Activated CD4-positive, alpha-beta memory T cell treated with anti-CD3 and anti-CD28 coated beads for 36 hours (primary cell): ENCODE measurements at places on chromosomes 2 and 18. TPM values are rescaled to one million over a fixed set of nuclear protein-coding genes. Genes with fewer than 3 reads are reported as not detected.

DNA sequence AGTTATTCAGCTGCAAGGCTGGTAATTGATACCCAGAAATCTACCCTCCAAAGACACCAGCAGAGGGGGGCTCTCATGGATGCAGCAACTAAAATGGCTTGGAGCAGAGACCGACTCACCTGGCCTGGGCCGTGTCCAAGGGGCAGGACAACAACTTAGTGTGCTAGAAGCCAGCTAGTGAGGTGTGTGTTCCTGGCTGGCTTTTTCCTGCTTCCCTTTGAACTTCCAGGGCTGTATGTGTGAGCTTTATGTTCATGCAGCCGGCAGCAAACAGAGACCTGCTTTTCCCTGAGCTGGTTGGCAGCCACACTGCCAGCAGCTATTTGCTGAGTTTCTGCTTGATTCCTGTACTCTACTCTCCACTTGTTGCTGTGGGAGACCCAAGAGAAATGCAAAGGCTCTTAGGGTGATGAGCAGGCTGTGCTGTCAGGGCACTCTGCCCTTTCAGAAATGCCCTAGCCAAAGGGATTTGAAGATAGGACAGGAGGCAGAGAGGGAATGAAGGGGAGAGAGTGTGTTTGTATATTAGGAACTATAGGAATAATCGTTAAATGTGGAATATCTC lies 23.7 kb upstream of the GRP start:
- no peaks in the 10 kb centered on the region for H3K4me1 ChIP-seq
- no peaks in the 10 kb centered on the region for H3K36me3 ChIP-seq
- DNase-seq, result no peak
- H3K27me3 ChIP-seq, result peaks cover 28% of the 10 kb centered on the region

- H3K4me1 ChIP-seq, result no peaks in the 10 kb centered on the region
- no peak overlapping the region for H3K27ac ChIP-seq
- no peaks in the 10 kb centered on the region for H3K36me3 ChIP-seq
- H3K4me3 ChIP-seq, result no peak overlapping the region
- no peak for DNase-seq
Measured at GRCh38 chr18:45588376-45589355, 26.6 kb upstream of the SLC14A2 start.

Gene ZNF397
- 19.2 TPM for total RNA-seq

- H3K4me1 ChIP-seq, result no peaks in the 10 kb centered on the region
- H3K36me3 ChIP-seq, result no peaks in the 10 kb centered on the region
- H3K27ac ChIP-seq, result no peak overlapping the region
- H3K27me3 ChIP-seq, result no peaks in the 10 kb centered on the region
Measured at GRCh38 chr2:14047491-14047890, 585.0 kb upstream of the LRATD1 start.

Gene RPRM
- total RNA-seq, result not detected

Gene C2orf74
- total RNA-seq, result 14.7 TPM

DNA sequence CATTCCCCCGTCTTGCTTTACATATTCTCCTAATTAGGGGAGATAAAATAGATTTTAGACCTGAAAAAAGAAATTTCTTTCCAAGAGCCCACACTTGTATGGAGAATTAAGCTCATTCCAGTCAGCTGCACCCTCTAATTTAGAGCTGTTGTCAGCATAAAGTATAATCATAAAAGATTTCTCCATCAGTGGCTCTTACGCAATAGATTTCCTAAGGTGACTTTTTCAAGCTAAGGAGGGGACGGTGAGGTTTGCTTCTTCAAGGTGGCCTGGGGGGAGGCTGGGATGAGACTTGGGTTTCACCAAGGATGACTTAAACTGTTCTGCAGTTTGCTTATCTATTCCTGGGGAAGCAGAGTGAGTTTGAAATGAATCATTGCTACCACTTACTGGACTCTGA lies 426.2 kb downstream of the NBAS start:
- no peak overlapping the region for H3K4me3 ChIP-seq
- no peaks in the 10 kb centered on the region for H3K4me1 ChIP-seq
- no peak for DNase-seq
- peaks cover 2% of the 10 kb centered on the region for H3K27me3 ChIP-seq
- H3K36me3 ChIP-seq, result peaks cover 2% of the 10 kb centered on the region

GRCh38 chr2:239024226-239024625 lies 176.3 kb downstream of the TWIST2 start:
- H3K4me1 ChIP-seq, result no peaks in the 10 kb centered on the region
- no peak overlapping the region for H3K4me3 ChIP-seq
- no peaks in the 10 kb centered on the region for H3K36me3 ChIP-seq
- no peak overlapping the region for H3K27ac ChIP-seq
- DNase-seq, result no peak
- H3K27me3 ChIP-seq, result peaks cover 8% of the 10 kb centered on the region

DNA sequence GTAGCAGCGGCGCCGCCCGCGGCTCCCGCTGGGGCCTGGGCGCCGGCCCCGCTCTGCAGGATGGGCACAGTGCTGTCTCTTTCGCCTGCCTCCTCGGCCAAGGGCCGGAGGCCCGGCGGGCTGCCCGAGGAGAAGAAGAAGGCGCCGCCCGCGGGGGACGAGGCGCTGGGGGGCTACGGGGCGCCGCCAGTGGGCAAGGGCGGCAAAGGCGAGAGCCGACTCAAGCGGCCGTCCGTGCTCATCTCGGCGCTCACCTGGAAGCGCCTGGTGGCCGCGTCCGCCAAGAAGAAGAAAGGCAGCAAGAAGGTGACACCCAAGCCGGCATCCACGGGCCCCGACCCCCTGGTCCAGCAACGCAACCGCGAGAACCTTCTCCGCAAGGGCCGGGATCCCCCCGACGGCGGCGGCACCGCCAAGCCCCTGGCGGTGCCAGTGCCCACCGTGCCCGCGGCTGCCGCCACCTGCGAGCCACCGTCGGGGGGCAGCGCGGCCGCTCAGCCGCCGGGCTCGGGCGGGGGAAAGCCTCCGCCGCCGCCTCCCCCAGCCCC lies 369 bp downstream of the CDK5R2 start:
- H3K27ac ChIP-seq, result no peak overlapping the region
- H3K27me3 ChIP-seq, result peaks cover 66% of the 10 kb centered on the region
- H3K36me3 ChIP-seq, result no peaks in the 10 kb centered on the region
- H3K4me3 ChIP-seq, result no peak overlapping the region
- peaks cover 14% of the 10 kb centered on the region for H3K4me1 ChIP-seq

DNA sequence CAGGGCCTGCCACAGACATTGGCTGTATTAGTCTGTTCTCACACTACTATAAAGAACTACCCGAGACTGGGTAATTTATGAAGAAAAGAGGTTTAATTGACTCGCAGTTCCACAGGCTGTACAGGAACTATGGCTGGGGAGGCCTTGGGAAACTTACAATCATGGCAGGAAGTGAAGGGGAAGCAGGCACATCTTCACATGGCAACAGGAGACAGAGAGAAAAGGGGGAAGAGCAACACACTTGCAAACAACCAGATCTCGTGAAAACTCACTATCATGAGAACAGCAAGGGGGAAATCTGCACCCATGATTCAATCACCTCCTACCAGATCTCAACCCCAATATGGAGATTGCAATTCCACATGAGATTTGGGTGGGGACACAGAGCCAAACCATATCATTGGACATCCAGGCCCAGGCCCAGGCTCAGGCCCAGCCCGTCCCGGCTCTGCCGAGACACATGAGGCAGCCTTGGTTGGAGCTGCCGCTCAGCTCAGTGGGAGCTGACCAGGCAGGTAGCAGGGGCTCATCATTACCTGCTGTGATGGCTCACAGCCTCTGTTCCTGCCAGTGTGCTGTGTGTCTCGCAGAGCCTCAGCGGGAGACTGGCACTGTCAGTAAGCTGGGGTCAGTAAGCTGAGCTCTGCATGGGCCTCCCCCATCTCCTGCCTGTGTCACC lies 8.6 kb upstream of the RALB start:
- no peak overlapping the region for H3K4me3 ChIP-seq
- H3K27ac ChIP-seq, result no peak overlapping the region
- no peaks in the 10 kb centered on the region for H3K4me1 ChIP-seq
- DNase-seq, result no peak
- peaks cover 7% of the 10 kb centered on the region for H3K27me3 ChIP-seq

- H3K4me3 ChIP-seq, result no peak overlapping the region
- no peak for DNase-seq
- no peaks in the 10 kb centered on the region for H3K4me1 ChIP-seq
- no peaks in the 10 kb centered on the region for H3K27me3 ChIP-seq
- no peak overlapping the region for H3K27ac ChIP-seq
- no peaks in the 10 kb centered on the region for H3K36me3 ChIP-seq
Measured at GRCh38 chr2:95269036-95269680, 5.1 kb upstream of the PROM2 start.

- H3K4me3 ChIP-seq, result no peak overlapping the region
- no peaks in the 10 kb centered on the region for H3K36me3 ChIP-seq
- no peaks in the 10 kb centered on the region for H3K4me1 ChIP-seq
- DNase-seq, result no peak
- peaks cover 9% of the 10 kb centered on the region for H3K27me3 ChIP-seq
Measured at GRCh38 chr2:2621855-2622254, 290.8 kb upstream of the MYT1L start.

GRCh38 chr2:226312155-226312554 lies 487.5 kb downstream of the IRS1 start:
- no peak overlapping the region for H3K27ac ChIP-seq
- H3K27me3 ChIP-seq, result peaks cover 8% of the 10 kb centered on the region
- DNase-seq, result no peak
- H3K4me1 ChIP-seq, result no peaks in the 10 kb centered on the region
- H3K36me3 ChIP-seq, result no peaks in the 10 kb centered on the region
- no peak overlapping the region for H3K4me3 ChIP-seq

Gene ALPG
- not detected for total RNA-seq

Gene MAB21L4
- total RNA-seq, result not detected
